ENCODE measurements at places on chromosomes 7 and 10. TPM values are rescaled to one million over a fixed set of nuclear protein-coding genes. Genes with fewer than 3 reads are reported as not detected.

The PRSS37 gene
- not detected for total RNA-seq

The HNRNPA2B1 gene
- total RNA-seq, result 58.2 TPM

The VAX1 gene
- total RNA-seq, result not detected

The ZNF727 gene
- total RNA-seq, result 0.17 TPM

The DHTKD1 gene
- 36.7 TPM for total RNA-seq

The PVRIG gene
- total RNA-seq, result not detected

The SLC4A2 gene
- total RNA-seq, result 96.1 TPM

The PUS7 gene
- total RNA-seq, result 20.4 TPM

Data from smooth muscle cell of trachea (primary cell).